Smooth muscle cell of the umbilical artery (primary cell): ENCODE measurements at places on chromosomes 4 and X. TPM values are rescaled to one million over a fixed set of nuclear protein-coding genes. Genes with fewer than 3 reads are reported as not detected.

The GAGE1 gene
- total RNA-seq = not detected in 2 replicates

The SMIM31 gene
- not detected in 2 replicates for total RNA-seq

The SPANXN3 gene
- total RNA-seq = not detected in 2 replicates

The SLC10A4 gene
- not detected in 2 replicates for total RNA-seq

The CLRN2 gene
- total RNA-seq = not detected in 2 replicates

The HSFX2 gene
- total RNA-seq = not detected in 2 replicates

The INPP4B gene
- 4.5 and 9.7 TPM in 2 replicates for total RNA-seq

The PAGE1 gene
- total RNA-seq = not detected in 2 replicates

The GUCY1A1 gene
- 0.78 and 2.1 TPM in 2 replicates for total RNA-seq

The SFRP2 gene
- total RNA-seq = not detected in 2 replicates

The GLA gene
- 28.8 and 97.4 TPM in 2 replicates for total RNA-seq

The NXT2 gene
- 7.8 and 11.6 TPM in 2 replicates for total RNA-seq

The GLRA3 gene
- not detected in 2 replicates for total RNA-seq

The CTAG2 gene
- total RNA-seq = 0.65 and 3.3 TPM in 2 replicates

The ZC4H2 gene
- 3.5 and 3.9 TPM in 2 replicates for total RNA-seq

The MAGEA9B gene
- total RNA-seq = not detected in 2 replicates

The COL25A1 gene
- 2.7 and 5.0 TPM in 2 replicates for total RNA-seq

The KCNIP4 gene
- not detected in 2 replicates for total RNA-seq

The FHIP1A gene
- 0.30 and 0.32 TPM in 2 replicates for total RNA-seq

The PABPC4L gene
- 8.6 and 25.2 TPM in 2 replicates for total RNA-seq

The ARHGAP36 gene
- not detected in 2 replicates for total RNA-seq

The FHL1 gene
- total RNA-seq = 63.2 and 118 TPM in 2 replicates

The GAGE2A gene
- not detected in 2 replicates for total RNA-seq

The EDNRA gene
- 2.1 and 3.9 TPM in 2 replicates for total RNA-seq

The PASD1 gene
- total RNA-seq = not detected in 2 replicates

The GPR143 gene
- 0.28 and 1.5 TPM in 2 replicates for total RNA-seq

The FUNDC2 gene
- total RNA-seq = 38.8 and 47.2 TPM in 2 replicates

The ASB9 gene
- 1.2 TPM in 2 replicates for total RNA-seq

The LGI2 gene
- under 0.01 TPM in 1 of 2 replicates, not detected in the other for total RNA-seq

The CFI gene
- total RNA-seq = 1.2 and 9.2 TPM in 2 replicates

The NCBP2L gene
- total RNA-seq = not detected in 2 replicates

The ANXA3 gene
- 5.9 and 9.3 TPM in 2 replicates for total RNA-seq

The SYNPO2 gene
- 19.5 and 48.1 TPM in 2 replicates for total RNA-seq

The RNF150 gene
- 1.0 and 2.4 TPM in 2 replicates for total RNA-seq

The GLRA2 gene
- not detected in 2 replicates for total RNA-seq

The TLR10 gene
- total RNA-seq = not detected in 2 replicates

The SLC39A8 gene
- 10.4 and 11.1 TPM in 2 replicates for total RNA-seq

The CITED1 gene
- total RNA-seq = 0.23 TPM in 1 of 2 replicates, not detected in the other

The TKTL1 gene
- not detected in 2 replicates for total RNA-seq

The S100P gene
- not detected in 2 replicates for total RNA-seq

The ERAS gene
- total RNA-seq = not detected in 2 replicates

The TCEAL6 gene
- total RNA-seq = not detected in 2 replicates

The RHOXF2B gene
- total RNA-seq = not detected in 2 replicates

The CHIC2 gene
- total RNA-seq = 52.3 and 57.3 TPM in 2 replicates

The GAGE13 gene
- not detected in 2 replicates for total RNA-seq

The EFHC2 gene
- total RNA-seq = 0.23 and 0.89 TPM in 2 replicates

The HPGD gene
- total RNA-seq = 0.30 and 0.51 TPM in 2 replicates

The VGLL1 gene
- not detected in 2 replicates for total RNA-seq

The TXK gene
- total RNA-seq = 0.59 and 0.60 TPM in 2 replicates
